ENCODE measurements at places on chromosomes 6 and 20. TPM values are rescaled to one million over a fixed set of nuclear protein-coding genes. Genes with fewer than 3 reads are reported as not detected.

The RNF144B gene
- under 0.01 TPM for total RNA-seq

The MLN gene
- total RNA-seq = not detected

The ASIP gene
- not detected for total RNA-seq

The TMEM151B gene
- total RNA-seq = 14.6 TPM

The PPP1R16B gene
- total RNA-seq = 0.06 TPM

The LHFPL5 gene
- total RNA-seq = not detected

The CALHM4 gene
- not detected for total RNA-seq

DNA sequence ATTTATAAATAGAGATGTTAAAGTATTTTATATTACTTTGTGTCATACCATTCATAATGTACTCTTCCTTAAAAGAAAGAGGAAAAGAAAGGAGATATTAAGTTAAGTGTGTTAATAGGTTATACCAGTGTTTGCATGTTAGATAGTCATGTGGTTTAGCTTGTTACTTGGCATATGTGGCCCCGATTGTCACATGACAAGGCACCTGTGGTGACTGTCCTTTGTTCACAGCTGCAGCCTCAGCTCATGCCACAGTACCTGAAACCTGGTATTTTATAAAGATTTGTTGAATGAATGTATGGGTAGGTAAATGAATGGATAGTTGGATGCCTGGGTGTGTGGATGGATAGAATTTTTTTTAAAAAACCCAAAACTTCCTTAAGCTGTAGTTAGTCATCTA lies 306.1 kb upstream of the FLRT3 start:
- no peak for DNase-seq

DNA sequence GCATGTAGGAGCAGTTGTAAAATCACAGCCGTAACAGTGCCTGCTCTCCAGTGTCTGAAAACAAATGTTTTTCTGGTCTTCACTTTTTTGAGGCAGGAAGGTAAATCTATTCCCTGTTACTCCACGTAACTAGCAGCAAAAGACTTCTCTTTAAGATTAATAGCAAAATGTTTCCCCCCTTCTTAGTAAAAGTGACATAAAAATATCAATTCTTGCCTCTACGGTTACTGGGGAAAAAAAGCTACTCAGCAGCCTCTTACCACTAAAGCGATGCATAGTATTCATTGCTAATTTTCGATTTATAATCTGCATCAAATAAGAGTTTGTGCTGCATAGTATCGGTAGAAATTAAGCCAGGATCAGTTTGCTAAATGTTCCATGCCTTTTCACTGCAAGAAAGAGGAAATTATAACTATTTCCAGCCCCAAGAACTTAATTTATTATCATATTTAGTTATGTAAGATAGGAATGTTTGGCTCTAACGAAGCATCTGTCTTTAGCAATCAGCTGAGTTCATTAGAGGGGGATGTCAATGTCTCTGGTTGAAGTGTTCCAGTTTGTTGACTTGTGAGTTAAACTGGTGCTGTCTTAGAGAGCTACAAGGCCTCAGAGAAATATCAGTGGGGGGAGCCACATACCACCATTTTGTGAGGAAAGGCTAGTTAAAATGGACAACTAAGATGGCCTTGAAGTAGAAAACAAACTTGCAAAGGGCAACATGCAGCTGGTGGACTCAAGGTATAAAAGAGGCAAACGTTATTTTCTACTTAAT lies 617 bp upstream of the TSPYL1 start:
- peak; percentile 60 for DNase-seq

DNA sequence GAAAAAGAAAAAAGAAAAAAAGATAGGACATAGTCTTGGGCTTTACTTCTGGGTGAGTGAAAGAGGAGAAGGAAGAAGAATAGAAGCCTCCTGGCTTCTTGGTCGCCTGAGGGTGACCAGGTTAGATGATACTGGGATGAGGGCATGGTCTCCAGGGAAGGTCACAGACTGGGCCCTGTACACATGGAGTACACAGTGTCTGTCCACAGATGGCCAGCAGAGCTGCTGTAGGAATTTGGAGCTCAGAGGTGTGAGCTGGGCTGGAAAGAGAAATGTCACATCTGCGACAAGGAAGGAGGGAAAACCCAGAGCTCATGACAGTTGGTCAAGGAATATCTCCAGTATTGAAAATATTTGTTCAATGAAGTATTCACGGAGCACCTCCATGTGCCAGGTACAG lies 56.1 kb downstream of the DLGAP4 start:
- no peak for DNase-seq

DNA sequence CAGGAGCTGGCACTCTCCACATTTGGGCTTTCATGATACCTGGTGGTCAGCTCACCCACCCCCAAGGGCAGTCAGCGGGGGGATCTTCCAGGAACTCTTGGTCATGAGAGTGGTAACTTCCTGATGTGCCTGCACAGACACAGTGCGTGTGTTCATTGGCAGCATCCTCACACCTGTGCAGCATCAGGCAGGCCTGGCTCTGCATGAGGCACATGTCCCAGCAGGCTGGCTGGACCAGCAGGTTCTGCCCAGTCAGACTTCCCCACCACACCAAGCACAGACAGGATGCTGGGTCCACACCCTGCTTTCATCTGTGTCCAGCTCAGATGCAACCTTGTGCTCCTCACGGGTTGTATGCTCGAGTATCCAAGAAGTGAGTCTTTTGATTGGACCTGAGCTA lies 15.7 kb upstream of the UNC93A start:
- DNase-seq = no peak

GRCh38 chr20:52003415-52003814 lies 188.2 kb downstream of the ZFP64 start:
- DNase-seq = no peak

DNA sequence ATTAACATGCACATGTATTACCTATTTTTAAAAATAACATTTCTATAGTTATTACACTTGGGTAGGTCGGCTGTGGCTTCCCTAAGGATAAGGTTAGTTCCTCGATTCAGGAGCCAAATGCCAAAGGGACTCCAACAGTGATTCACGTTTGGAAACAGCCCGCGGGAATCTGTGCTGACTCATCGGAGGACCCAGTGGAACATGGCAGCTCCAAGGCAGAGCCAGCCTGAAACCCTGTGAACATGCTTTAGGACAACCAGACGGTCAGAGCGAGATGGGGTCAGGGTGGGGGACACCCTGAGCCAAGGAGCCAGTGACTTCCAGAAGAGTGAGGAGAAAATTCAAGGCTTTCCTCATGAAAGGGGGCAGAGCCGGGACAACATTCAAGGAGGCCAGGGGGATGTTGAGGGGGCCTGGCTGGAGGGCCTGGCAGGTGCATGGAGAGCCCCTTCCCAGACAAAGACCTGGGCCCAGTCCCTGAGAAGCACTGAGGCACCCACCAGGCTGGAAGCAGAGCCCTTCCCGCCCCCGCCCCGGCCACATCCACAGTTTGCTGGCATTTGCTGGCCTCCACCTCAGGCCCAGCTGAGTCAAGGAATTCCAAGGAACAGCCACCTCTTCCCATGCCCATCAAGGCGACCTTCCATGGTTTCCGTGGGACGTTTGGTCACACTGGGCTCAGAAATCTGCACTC lies 133.2 kb downstream of the SNX5 start:
- DNase-seq = peak; percentile 42

DNA sequence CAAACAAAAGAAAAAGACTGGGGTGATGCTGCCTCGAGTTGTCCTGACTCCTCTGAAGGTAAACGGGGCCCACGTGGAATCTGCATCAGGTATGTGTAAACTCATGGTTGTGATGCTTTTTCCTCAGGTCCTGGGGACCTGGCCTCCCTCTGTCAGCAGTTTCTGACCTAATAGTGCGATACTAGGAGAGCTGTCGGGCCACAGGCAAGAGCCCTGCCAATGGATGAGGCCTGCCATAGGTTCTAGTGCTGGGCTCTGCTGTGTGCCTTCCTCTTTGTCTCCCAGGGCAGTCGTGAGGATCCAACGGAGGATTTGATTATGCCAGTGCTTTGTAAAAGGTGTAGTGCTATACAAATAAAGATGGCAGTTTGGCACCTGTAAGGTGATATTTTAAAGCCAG lies 71.2 kb downstream of the ASXL1 start:
- DNase-seq = no peak

DNA sequence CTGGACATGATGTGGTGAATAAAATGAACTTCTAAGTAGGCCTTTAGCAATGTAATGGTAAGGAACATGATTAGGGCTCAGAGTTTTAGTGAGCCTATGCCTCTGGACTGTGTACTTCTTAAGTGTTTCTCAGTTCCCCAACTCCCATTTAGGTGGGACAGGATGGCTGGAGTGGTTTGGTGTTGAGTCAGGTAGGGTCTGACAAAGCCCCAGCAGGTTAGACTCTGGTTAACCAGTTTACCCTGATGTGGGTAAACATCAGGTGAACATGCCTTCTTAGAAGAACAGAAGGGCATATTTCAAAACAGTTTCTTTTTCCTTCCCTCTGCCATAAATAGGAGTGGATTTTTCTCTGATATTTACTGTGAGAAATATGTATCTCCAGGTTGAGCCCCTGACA lies 1548.7 kb downstream of the GRIK2 start:
- DNase-seq = no peak

- no peak for DNase-seq
Observed at GRCh38 chr6:146546443-146547043, 2.9 kb downstream of the RAB32 start.

DNA sequence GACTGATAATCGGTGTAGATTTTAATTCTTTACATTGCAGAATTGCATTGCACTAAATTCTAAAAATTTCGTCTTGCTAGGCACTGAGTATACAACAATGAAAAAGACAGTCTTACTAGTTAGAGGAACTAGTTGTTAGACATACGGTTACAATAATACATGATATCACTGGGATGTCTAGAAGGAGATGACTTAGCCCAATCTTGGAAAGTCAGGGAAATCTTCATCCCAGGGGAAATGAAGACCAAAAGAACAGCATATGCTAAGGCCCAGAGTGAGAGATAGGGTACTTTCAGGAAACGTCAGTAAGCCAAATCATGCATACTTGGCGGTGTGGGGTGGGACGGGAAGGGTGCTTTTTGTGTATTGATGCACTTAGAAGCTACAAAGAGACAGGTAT lies 901 bp downstream of the CEP57L1 start:
- no peak for DNase-seq

- peak; percentile 25 for DNase-seq
Observed at GRCh38 chr6:139764498-139764986, 390.1 kb upstream of the CITED2 start.

DNA sequence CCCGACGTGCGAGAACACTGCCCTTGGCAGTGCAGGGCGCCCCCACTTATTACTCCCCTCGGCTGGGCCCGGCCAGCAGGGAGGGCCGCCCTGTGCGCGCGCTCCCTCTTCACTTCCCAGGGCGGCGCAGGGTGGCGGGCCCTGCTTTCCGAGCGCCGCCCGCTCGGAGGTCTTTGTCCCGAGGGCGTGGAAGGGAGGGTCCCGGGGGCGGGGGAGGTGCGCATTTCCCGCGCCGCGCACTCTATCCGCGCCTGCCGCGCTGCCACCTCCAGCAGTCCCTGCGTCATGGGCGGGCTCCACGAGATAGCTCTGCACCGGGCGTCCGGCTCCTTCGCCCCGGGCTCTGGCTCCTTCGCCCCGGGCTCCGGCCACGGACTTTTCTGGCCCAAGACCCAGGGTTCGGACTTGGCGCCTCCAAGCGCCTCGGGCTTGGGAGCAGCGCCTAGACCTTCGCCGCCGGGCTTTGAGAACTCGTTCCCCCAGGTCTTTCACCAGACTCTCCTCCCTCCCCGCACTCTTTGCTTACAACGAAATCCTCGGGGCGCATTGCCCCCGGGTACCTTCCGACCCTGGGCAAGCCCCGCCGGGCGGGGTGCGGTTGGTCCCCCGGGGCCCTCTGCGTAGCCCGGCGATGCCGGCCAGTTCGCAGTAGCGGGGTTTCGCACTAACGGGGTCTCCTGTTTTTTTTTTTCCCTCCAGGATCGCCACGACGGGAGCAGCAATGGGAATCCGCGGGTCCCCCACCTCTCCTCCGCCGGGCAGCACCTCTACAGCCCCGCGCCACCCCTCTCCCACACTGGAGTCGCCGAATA lies 1.6 kb downstream of the TFAP2C start:
- DNase-seq = no peak

GRCh38 chr20:60249436-60249835 lies 291.2 kb downstream of the CDH26 start:
- no peak for DNase-seq

GRCh38 chr20:57433657-57434389 lies 42.6 kb downstream of the RBM38 start:
- no peak for DNase-seq

DNA sequence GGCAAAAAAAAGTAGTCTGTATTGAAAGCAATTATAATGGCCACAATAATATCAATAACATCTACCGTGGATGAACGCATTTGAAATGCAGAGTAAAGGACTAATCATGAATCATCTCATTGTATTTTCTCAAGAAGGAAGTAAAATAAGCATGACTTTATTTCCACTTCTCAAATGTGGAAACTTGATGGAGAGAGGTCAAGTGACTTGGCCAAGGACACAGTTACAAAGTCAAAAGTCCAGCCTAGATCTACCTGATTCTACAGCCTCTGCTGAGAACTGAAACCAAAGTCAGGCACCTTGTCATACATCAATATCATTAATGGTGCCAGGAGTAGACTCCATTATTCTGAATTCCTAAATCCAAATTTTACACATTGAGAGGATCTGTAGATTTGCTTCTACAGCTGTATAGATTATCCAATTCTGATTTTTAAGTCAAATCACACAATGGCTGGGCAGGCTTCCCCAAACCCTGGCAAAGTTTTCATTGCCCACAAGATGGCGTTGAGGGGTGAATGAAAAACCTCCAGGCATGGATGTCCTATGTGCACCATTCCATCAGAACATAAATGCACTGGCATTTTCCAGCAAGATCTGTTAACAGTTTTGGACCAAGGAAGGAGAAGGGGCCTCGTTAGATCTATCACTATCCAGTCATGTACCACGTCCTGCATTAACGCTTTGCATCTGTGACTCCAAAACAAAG lies 423.1 kb downstream of the MAFB start:
- DNase-seq = no peak

GRCh38 chr6:116434056-116434725 lies 27.0 kb upstream of the CALHM6 start:
- DNase-seq = no peak

GRCh38 chr6:114020196-114020595 lies 49.2 kb upstream of the HDAC2 start:
- no peak for DNase-seq

DNA sequence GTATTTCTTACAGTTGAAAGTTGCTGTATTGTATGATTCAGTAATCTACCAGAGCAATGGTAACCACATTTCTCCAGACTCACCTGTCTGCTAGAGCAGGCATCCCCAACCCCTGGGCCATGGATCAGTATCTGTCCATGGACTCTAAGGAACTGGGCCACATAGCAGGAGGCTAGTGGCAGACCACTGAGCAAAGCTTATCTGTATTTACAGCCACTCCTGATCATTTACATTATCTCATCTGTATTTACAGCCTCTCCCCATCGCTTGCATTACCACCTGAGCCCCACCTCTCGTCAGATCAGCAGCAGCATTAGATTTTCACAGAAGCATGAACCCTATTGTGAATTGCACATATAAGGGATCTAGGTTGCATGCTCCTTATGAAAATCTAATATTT lies 60.3 kb upstream of the MANEA start:
- no peak for DNase-seq

All from G401 (cell line).